Stimulated activated CD8-positive, alpha-beta memory T cell treated with anti-CD3 and anti-CD28 coated beads, Interleukin-4, amount 100 ng/mL, for 4 hours (primary cell): ENCODE measurements at places on chromosomes 1 and 21.

- no peak for DNase-seq
These were observed 47.3 kb downstream of the SAMD13 start for GRCh38 chr1:84348759-84349158.

- DNase-seq = no peak
These were observed at the start of gene CD101 for GRCh38 chr1:117001254-117001927. CD101 (plus strand) TSS chr1:117001760; CDS start chr1:117001818, 58 bp downstream.

- DNase-seq = no peak
These were observed 16.7 kb upstream of the BMP8B start for GRCh38 chr1:39805385-39805784.

DNA sequence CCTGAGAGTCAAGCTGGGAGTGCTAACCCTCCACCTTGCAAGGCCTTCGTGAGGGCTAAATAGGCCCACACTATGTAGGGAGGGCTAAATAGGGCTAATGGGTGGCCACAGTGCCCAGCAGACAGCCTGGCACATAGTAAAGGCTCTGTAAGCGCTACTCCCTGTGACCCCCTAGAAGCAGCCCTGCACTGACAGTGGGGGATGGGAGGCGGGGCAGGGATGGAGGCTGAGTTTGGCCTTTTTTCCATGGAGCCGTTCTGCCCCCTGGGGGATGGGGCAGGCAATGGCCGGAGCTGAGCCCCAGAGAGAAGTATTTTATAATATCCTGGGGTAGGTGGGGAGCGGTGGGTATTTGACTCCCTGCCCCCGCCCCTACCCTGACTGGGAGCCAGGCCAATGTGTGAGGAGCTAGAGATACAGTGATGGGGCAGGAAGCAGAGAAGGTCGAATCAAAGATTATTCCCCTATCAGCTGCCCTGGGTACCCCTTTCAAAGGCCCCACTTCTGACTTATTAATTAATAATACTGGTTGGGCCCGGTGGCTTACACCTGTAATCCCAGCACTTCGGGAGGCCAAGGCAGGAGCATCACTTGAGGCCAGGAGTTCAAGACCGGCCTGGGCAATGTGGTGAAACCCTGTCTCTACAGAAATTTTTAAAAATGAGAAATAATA is 42.3 kb downstream of the LACTBL1 start:
- no peak for DNase-seq

GRCh38 chr1:94317790-94318188 is 80.4 kb upstream of the ARHGAP29 start:
- DNase-seq = no peak

GRCh38 chr1:115115521-115116161 is 26.3 kb upstream of the TSPAN2 start:
- no peak for DNase-seq

GRCh38 chr1:157776971-157777391 is at the start of gene FCRL2:
FCRL2 (minus strand) TSS chr1:157777132; CDS start chr1:157777073, 59 bp downstream.
- no peak for DNase-seq

DNA sequence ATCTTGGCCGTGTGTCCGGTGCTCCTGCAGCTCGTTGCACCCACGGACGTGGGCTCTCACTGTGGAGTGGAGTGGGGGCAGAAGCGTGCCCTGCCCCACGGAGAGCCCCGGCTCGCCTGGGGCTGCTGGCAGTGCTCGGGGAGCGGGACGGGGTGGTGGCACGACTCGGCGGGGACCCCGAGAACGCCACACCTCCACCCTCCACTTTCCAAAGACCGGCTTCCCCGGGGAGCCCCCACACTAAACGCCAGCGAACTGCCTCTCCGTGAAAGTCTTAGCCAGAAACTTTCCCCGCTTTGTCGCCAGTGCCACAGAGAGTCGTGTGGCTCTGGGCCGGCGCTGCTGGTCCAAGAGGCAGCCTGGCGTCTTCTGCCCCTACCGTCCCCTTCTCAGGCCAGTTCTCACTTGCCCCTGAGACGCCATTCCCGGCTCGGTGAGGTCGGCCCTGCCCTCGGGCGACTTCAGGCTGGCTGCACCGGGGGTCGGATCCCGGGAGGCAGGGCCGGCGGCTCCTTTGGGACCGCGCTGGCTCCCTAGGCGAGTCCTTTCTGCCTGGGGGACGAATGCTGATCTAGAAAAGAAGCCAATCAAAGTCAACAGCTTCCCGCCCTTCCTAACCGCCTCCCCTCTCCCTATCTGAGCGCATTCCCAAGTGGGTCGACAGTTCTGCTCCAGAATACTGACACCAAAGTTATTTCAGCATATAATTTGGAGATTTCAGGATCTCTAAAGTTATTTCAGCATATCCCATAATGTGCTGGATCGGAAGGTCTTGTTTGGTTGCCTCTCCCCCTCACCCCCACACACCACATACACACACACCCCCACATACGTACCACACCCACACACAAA is 2.6 kb upstream of the SAMD13 start:
- DNase-seq = no peak

- no peak for DNase-seq
These were observed 12.2 kb downstream of the AMPD2 start for GRCh38 chr1:109631513-109632505.

- DNase-seq = no peak
These were observed 77.2 kb upstream of the SIPA1L2 start for GRCh38 chr1:232707142-232707541.

DNA sequence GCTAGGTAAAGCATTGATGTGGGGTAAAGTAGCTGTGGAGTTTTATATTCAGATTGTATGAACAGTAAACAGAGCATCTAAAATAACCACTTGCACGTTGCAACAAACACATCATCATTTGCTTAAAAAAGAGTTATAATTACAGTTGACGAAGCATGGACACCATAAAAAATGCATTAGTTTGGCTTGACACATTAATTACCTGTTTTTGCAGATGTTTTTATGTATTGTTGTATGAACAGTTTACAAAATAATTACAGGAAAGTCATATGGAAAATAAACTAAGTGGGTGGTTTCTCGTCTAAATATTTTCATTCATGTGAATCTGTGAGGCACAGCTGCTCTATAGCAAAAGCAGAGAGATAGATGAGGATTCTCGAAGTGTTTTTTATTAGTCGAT is 108.3 kb downstream of the RPS6KC1 start:
- no peak for DNase-seq

DNA sequence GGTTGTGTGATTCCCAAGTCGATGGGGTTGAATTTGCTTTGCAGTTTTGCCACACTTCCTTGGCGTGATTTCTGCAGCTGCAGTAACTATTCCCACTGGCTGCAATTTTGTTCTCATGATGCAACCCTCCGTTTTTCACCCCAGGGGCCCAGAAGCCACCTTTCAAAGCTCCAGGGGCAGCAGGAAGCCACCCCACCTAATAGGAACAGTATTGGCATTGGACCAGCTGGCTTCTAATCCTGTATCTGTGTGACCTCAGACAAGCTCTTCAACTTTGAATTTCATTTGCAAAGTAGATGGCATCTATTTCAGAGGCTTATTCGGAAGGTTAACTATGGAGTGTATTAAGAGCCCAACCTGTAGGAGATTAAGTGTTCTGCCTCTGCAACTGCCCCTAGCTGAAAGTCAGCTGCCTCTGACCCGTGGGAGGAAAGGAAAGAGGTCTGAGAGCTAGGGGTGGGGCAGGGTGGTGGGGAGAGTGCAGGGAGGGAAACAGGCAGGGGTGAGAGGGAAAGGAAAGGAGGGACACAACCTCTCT is 12.6 kb downstream of the C1orf115 start:
- no peak for DNase-seq

GRCh38 chr1:232481091-232481490 is 148.8 kb downstream of the SIPA1L2 start:
- DNase-seq = no peak

DNA sequence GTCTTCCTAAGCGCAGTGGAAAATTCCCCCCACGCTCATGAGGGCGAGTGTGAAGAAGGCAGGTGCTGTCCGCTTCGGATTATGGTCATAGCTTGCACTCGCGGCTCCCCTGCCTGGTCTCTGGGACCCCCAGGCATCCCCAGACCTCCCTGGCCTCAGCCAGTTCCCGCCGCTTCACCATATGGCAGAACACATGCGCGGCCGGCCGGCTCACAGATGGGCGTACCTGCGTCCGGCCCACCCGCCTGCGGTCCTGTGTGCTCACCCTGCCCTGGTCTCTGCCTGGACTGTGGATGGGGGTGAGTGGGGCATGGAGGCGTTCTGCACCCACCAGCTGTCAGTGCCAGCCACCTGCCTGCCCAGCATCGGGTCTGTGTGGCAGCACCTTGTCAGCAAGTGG is 34.1 kb downstream of the PRKCZ start:
- no peak for DNase-seq

DNA sequence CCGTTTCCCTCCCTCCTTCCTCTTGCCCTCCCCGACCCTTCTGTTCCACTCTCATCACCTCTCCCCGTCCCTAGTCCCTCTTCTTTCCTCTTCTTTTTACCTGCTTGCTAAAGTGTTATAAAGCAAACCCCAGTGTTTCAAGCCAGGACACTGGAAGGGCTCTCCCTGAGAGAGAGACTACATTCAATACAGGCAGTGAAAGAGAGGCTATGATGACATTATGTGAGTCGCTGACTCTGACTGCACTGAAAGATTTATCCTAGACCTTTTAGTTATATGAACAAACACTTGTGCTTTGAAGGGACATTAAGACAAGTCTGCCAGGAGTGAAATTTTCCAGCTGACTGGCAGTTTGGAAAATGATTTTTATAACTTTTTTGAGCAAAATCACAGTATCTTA is 155.7 kb downstream of the S1PR1 start:
- no peak for DNase-seq

DNA sequence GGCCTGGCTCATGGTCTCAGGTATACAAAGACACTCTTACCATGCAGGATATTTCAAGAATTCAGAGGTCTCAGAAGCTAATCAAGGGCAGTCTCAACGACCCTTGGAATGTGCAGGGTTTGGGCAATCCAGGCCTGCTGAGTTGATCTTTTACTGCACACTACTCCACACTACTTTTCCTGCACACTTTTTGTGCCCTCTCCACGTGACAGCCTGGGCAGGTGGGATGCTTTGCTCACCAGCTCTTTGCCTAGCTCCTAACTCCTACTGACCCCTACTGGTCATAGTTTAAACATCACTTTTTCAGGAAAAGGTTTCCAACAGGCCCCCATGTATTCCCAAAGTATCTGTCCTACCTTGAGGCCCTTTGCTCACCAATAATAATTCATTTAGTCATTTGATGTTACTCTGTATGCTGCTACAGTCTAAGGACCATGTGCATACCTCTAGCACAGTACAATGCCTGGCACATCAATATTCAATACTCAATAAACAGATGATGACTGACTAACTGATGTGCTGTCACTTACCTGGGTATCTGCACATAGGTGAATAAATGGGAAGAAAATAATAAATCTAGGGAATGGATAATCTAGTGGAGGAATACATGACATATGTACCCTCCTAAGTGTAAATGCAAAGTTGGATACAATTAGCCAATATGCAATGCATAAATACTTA is 9.6 kb downstream of the DUSP23 start:
- DNase-seq = no peak

DNA sequence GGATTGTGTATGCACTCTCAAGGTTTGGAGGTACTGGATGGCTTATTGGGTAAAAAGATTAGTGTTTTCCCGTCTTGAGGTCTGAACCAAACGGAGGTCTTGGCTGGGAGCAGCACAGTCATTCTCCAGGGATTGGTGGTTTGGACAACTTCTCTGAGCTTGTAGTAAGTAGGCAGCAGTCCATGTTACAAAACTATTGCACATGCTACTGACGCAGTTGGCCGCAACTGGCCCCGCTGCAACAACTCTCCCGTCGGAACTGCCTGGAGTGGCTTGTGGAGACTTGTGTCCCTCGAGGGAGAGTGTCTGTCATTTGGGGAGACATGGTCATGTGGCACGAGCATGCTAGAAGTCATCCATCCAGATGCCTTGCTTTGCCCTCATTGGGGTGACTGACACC is 276.0 kb downstream of the TM2D1 start:
- no peak for DNase-seq

DNA sequence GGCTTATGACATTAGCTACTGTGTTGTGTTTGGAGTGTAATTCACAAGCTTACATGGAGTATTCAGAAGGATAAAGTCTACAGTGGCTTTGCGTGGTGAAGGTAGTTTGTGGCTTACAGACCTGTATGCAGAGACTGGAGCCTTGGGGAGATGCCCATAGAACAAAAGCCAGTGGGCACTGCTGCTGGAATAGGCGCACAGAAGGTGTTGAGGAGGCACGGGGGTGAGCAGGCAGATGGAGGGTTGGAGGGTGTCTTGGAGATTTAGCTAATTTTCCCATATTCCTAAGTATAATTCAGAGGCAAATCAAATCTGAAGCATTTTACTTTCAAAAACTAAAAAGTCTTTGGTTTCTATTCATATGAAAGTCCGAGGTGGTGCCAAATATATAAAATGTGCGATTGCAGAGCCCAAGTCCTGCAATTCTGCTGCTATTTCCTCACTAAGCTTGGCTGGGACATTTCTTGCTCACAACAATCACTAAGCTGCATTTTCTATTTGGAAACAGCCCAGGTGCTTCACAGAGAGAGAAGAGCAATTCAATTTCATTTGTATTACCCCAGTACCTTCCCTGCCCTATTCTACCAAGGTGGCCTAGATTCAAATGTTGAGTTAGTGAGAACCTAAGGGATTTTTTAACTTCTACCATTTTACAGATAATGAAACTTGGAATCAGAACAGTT is 48.5 kb downstream of the FH start:
- no peak for DNase-seq
